Occipital lobe (tissue), 3 donors: ENCODE measurements at places on chromosomes 11 and 22. TPM values are rescaled to one million over a fixed set of nuclear protein-coding genes. Genes with fewer than 3 reads are reported as not detected.

Gene LMO2
- 18.4 TPM for total RNA-seq

Gene THRSP
- not detected for total RNA-seq

Gene SLC29A2
- 1.4 TPM for total RNA-seq

Gene BIRC3
- 1.7 TPM for total RNA-seq

Gene GLYAT
- total RNA-seq = 0.31 TPM

Gene KCNJ5
- total RNA-seq = 1.6 TPM
